ENCODE measurements at places on chromosomes 11 and 22.
A peak's percentile ranks its signal among the peaks of the same experiment; 100 is the strongest.

DNA sequence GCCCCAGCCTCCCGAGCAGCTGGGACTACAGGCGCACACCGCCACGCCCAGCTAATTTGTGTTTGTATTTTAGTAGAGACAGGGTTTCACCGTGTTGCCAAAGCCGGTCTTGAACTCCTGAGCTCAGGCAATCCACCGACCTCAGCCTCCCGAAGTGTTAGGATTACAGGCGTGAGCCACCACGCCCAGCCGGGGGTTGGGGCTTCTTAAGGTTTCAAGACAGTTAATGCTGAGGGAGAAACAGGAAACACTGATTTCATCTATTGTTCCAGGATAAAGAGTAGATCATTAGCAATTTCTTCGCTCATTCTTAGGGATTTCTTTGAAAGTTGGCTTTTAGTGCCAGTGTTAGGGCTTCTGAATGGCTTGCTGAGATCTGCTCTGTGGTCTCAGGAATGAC, 21.2 kb upstream of the CLMP start:
- no peak for DNase-seq

- no peak for DNase-seq
These were observed 154.9 kb upstream of the DDI1 start for GRCh38 chr11:103881584-103881983.

DNA sequence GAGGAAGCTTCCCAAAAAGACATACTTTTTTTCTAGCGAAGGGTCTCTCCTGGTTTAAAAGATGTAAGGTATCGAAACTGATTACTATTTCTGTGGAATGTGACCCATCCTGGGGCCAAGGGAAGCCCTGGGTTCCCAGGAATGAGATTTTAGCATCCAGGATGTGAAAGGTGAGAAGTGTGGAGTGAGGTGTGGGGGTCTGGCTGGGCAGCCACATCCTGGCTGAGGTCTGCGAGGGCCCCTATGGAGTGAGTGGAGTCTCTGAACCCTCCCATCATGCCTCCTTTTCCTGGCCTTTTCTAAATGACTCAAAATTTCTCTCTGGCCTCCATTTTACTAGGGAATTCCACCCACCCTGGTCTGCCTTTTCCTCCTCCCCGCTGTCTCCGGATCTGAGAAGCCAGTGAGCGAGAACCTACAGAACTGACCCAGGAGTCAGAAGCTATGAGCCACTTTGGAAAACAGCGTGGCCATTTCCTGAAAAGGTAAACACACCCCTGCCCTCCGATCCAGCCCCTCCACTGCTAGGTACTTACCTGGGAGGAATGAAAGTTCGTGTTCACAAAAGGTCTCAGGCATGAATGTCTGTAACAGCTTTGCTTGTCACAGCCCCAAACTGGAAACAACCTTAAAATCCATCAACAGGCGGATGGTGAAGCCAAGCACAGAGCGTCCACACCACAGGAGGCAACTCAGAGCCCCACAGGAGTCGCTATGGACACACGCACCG, 27.7 kb upstream of the SHANK2 start:
- no peak for DNase-seq

- DNase-seq = no peak
These were observed 27.1 kb downstream of the AGBL2 start for GRCh38 chr11:47688111-47688510.

DNA sequence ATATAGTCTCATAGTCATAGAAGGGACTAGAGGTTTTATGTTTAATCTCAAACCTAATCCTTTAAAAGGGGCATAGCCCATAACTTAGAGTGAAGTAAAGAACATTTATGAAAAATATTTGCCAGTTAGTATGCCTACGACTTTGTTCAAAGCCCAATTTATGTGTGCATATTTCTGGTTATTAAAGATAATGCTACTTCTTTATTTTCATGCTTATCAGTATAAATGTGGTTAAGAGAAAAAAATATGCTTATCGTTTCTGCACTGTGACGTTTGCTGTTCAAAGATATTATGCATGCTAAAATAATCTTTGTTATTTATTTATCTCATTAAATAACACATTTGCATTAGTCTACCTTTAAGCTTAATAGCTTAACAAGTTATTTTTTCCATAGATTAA, 343.9 kb downstream of the DYNC2H1 start:
- DNase-seq = no peak

DNA sequence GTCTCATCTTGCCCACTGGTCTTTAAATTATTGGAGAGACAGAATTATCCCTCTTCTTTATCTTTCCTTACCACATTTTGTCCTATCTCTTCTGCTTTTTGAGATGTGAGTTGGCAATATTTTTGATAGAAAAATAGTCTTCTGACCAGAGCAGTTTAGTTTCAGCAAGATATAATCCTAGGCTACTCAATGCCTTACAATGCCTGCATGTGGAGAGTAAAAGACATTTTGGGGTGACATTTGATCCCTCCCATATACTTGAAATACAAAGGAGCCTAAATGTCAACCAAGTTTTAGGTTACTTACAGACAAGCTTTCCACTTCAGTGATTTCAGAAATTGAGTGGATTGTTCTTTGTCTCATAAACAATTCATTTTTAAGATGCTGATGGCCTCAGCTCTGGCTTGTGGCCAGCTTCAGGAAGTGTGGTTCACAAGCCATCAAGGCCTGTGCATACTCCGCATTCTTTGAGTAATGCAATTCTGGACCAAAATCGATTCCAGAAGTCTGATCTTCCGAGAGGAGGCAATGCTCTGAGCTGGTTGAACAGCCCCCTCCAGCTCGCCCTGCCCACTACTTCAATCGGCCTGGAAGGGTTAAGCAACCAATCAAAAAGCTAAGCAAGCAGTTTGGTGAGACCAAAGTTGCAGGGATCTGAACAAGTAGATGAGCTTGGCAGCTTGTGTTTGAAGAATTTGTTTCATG, 274.4 kb downstream of the BLID start:
- no peak for DNase-seq

DNA sequence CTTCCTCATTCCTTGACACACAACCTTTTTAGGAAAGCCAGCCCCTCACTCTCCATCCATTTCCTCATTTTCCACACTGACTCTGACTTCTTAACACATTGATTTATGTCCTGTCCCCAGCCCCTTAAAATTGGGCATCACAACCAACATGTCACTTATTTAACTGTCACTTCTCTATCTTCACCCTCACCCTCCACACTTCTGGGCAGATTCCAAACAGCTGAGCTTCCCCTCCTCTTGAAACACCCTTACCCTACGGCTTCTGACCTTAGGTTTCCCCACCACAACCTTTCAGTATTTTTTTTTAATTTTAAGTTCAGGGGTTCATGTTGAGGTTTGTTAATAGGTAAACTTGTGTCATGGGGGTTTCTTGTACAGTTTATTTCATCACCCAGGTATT, 696.3 kb downstream of the DLG2 start:
- DNase-seq = no peak

GRCh38 chr11:5304046-5304445, 2.3 kb upstream of the OR51B4 start:
- no peak for DNase-seq

DNA sequence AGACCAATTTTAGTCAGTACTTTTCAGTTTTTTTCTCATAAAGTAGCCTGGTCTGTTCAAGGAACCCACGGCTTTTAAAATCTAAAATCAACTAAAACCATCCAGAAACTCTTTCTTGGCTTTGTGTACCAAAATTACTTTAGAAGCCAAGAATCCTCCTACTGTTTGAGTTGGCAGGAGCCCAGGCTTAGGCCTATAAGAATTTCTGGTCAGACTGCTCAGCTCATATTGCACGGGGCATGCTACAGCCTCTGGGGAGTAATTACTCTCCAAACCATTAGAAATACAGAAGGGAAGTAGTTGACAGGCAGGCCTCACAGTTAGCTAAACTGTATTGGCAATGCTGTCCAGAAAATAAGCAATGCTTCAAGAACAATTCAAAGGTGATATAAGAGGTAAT, 1862.9 kb upstream of the RAG2 start:
- DNase-seq = no peak

DNA sequence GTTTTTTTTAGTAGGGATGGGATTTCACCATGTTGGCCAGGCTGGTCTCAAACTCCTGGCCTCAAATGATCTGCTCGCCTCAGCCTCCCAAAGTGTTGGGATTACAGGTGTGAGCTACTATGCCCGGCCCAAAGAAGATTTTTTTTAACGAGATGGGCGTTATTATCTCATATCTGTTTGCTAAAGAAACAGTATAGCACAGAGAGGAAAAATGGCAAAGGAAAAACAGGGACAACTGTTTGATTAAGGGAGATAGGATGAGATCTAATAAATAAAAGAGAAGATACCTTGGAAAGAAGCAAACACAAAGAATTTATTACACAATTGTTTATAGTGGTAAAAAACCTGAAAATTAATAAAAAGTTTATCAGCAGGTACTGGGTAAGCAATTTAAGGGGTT, 10.4 kb upstream of the CEP295 start:
- DNase-seq = no peak

DNA sequence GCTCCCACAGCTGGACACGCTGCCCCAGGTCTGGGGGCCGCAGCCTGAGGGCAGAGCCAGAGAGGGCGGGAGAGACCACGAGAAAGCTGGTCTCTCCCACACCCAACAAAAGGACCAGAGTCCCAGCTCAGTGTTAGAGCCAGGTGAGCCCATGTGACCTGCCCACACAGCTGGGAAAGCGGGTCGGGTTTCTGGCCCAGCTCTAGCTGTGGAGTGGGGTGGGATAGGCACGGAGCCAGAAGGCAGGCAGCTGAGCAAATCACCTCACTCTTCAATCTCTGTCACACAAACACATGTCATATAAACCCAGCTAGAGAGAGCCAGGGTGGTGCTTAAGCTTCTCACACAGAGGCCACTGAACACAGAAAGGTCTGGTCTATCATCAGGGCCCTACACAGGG, 7.8 kb upstream of the EIF3D start:
- DNase-seq = no peak

DNA sequence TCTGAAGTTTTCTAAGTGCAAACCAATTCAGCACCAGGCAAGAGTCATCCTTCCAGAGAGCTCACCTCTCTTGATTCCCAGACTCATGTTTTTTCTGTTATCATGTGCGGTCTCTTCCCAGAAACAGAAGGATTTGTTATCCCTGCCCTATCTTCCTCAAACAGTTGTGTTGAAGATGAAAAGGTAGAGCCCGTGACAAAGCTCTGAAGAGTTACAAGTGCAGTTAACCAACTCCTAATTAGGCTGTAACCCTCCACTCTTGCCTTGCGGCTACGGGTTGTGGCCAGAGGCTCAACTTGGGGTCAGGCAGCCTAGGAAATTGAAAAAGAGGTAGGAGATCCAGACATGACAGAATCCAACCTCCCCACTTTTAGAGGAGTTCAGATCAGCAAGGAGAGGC, 76.2 kb upstream of the CADM1 start:
- DNase-seq = no peak

- DNase-seq = no peak
These were observed 1.3 kb downstream of the SRRD start for GRCh38 chr22:26485013-26485412.

GRCh38 chr11:119940401-119940976, 197.4 kb downstream of the TRIM29 start:
- no peak for DNase-seq

- DNase-seq = no peak
These were observed 12.5 kb downstream of the KMT5B start for GRCh38 chr11:68200639-68201038.

GRCh38 chr11:122853971-122854446, 15.7 kb downstream of the CRTAM start:
- DNase-seq = peak; percentile 14

DNA sequence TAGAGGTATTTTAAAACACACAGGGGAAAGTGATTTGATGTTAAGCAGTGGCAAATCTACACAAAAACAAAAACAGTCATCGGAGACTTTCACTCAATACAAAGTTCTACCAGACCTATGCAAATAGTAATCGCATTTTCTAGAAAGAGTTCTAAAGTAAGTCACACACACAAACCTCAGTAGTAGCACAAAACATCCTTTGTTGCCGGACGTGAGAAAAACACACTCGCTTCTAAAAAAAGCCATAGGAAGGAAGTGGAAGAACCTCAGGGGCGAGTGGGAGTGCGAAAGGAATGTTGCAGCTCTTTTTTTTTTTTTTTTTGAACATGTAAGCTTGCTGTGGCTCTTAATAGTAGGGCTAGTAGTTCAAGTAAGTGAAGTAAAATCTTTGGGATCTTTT, 88.9 kb downstream of the MAML2 start:
- DNase-seq = no peak

DNA sequence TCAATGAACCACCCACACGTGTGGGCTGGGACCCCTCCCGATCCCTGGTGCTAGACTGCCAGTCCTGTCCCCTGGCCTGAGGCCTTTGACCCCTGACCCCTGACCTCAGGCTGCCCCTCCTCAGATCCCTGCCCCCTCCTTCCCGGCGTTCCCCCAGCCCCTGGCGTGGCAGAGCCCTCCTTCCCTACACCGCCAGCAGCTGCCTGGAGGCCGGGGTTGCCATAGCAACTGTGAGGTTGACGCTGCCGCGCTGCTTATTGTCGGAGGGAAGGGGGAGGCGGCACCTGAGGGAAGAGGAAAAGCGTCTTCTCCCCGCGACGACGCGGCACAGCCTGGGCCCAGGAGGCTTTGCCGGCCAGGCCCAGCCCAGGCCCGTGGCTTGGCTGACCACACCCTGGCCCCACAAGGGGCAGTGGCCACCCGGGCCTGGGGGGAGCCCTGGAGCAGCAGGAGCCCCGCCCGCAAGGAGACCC, 32.6 kb downstream of the SHANK3 start:
- no peak for DNase-seq

GRCh38 chr11:63017306-63017974, 1.8 kb upstream of the SLC22A8 start:
- DNase-seq = no peak

- no peak for DNase-seq
These were observed 23.6 kb downstream of the PTPRJ start for GRCh38 chr11:48003926-48004325.

DNA sequence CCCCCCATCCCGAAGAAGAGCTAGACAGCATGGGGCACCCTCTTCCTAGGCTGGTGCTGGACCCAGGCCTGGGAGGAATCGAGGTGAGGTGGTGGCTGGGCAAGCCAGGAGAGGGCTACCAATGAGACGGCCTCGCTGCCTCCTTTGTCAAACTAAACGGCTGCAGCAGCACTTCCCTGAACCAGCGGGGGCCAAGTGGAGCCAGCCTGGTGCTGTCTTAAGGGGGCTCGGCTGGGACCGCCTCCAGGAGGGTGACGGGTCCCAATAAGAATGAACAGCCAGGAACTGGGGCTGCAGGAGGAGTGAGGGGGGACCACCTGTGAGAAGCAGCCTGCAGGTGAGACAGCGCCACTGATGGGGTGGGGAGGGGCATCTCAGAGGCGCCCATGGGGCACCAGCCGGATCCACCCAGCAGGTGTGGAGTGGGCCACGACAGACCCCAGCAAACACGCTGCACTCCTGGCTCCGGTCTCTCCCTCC, 17.1 kb downstream of the IFT27 start:
- no peak for DNase-seq

GRCh38 chr11:8220261-8221045, 43.2 kb downstream of the LMO1 start:
- DNase-seq = no peak

DNA sequence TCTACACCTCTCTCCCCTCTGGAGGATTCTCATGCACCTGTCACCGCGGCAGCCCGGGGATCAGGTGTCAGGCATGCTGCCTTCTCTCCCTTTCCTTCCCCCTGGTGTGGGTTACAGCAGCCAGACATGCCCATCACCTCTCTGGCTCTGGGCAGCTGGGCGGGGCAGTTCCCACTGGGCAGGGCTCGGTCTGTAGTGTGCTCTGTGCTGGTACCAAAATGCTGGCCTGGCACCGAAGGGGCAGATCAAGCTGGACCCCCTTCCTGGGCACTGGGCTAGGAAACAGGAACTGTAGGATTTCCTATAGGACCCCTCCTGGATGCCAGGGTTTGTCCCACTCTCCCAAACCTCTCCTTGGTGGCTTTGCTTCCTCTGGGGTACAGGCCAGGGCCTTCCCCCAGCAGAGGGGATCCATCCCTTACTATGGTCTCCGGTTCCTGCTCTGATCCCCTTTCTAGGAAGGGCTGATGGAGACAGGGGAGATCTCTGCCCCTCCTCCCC, 821 bp downstream of the GAL3ST1 start:
- no peak for DNase-seq

Measured in stimulated activated CD4-positive, alpha-beta T cell treated with anti-CD3 and anti-CD28 coated beads, Interleukin-1b, Interleukin-23, amount 100 ng/mL, for 24 hours (primary cell).